ENCODE measurements at places on chromosomes 1 and 21.

DNA sequence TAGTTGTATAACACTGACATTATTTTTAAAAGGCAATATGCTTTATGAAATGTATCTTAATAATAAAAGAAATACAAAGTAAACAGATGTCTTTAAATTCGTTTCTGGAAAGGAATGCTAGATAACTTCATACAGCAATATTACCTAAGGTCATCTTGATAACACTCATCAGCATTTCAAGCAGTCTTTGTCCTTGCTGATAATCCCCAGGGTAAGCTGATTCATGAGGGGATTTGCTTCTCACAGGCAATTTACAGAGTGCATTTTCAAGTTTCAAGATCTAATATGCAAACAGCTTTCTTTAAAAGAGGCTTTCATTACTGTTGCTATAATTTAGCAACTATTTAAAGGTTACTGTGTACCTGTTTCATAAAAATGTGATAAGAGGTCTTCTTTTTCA, 75.2 kb upstream of the NEK2 start:
- no peak for DNase-seq

DNA sequence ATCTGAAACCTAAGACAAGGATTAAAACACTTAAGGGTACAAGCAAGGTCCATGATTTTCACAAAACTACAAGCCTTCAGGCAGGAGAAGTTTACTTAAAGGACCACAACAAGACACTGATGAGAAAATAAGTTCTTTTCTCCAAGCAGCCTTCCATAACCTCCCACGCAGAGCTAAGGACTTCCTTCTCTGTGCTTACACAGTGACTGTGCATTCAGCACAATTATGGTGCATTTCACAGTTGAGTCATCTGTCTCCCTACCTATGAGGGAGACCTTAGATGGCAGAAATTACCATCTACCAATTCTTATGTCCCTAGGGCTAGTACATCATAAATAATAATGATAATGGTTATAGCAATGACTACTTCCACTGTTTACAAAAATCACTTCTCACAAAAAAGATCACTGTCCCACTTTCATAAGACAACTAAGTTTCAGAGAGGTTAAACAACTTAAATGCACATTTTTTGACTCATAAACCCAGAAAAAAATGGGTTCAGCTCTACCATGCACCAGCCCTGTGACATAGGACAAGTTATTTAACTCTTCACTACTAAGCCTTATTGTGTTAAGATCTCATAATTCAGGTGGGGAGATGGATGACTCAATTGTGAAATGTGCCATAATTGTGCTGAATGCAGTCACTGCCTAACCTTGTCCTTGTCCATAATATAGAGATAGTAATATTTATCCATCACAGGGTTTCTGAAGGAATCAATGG, 45.3 kb downstream of the TARBP1 start:
- no peak for DNase-seq

GRCh38 chr1:248187363-248187762, 9.7 kb upstream of the OR2M3 start:
- no peak for DNase-seq

DNA sequence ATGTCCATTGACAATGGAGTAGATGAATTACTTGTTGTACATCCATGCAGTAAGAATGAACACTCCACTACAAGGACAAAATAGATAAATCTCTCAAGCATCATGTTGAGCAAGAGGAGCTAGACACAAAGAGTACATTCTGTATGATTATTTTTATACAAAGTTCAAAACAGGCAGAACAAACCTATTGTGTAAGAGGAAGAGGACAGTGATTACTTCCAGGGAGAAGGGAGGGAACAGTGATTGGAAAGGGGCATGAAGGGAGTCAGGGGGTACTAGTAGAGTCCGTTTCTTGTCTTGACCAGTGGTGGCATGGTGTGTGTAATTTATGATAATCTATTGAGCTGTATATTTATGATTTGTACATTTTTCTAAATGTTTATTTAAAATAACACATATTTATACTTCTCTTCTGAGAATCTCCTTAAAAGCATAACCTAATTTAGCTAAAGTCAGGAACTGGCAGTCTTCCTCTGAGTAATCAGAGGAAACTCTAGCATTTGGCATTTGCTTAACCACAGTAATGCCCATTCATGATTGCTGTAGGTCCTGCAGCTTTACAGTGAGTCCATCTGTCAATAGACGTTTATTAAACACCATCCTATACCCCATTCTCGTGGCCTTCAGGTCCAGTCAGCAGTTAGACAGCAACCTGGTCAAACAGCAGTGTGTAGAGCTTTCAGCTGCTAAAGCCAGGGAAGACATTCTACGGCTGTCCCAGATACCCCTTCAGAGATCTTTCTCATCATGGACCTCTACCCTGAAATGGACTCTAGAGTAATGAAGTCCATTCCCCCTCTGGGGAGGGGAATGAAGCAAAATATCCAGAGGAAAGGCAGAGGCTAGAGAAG, 114.1 kb upstream of the GALNT2 start:
- DNase-seq = no peak

DNA sequence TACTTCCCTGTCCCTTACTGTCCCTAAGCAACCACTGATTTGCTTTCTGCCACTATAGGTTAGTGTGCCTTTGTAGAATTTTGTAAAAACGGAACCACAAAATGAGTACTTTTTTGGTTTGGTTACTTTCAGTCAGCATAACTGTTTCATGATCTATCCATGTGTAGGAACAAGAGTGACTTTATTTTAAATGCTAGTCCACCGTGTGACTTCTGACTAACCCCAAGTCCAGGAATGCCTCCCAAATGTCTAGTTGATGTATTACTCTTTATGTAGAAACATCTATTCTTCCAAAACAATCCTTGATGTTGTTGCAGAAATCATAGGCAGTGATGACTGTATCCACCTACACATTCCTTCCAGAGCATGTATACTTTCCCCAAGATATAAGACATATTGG, 21.3 kb downstream of the ATPAF1 start:
- DNase-seq = no peak

DNA sequence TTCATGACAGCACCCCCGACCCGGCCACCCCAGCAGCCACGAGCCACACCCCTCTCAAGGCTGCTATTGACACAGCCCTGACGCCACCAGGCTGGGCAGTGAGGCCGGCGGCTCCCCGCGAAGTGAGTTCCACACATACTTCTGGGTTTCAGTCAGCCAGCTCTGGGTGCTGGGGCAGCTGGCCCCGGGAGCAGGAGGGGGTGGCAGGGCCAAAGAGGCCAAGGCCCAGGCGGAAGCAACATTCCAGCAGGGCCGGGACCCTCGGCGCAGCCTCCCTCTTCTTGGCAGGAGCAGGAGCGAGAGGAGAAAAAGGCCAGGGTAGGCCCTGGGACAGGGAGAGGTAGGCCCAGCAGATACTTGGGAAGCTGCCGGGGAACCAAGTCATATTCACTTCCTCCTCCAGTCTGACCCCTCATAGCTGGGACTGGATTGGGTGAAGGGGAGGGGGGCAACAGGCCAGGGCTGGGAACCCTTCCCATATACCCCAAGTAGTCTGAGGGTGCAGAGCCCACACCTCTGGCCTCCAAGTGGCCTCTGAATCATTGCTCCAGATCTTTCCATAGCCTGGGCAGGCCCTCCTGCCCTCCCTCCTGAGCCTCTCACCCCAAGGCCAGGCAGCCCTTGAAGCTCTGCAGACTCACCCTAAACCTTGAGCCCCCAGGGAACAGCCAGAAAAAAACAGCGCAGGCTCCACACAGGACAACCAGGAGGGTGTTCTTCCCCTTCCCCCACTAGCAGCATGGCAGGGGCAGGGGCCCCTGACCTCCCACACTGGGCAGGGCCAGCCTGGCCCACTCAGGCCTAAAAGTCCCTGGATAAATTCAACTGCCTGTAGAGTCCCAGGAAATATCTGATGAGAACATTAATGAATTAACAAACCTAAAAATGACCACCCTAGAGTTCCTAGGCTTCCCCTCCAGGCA, 5.7 kb downstream of the HSPG2 start:
- DNase-seq = no peak

GRCh38 chr1:93080179-93080823, 1.2 kb downstream of the MTF2 start:
- DNase-seq = no peak

- no peak for DNase-seq
These were observed 76.0 kb upstream of the NEK2 start for GRCh38 chr1:211751438-211751837.

DNA sequence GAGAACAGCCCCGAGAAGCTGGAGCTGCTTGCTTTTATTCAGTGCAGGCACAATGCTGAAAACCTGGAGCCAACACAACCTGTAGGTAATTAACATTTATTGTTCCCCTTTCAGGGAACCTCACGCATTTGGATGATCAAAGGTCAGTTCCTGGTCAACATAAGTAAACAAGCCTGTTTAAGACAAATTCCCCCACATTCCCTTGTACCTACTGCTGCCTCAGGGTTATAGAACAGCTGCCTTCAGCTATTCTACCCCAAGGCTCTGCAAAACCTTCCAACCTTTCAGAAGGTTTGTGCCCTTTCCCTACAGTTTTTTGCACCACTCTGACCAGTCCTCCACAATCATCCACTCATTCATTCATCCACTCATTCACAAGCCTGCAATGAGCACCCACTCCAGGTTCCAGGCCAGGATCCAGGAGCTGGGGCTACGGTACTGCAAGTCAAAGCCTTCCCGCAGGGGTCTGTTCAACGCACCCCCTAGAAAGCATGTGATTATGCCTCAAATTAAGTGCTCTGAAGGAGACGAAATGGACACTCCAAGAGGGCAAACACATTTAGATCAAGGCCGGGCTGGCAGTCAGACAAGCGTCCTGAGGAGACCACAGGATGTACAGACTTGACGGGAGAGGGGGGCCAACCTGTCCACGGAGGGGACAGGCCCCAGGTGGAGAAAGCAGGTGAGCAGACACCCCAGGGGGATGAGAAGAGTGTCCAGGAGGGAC, 683.9 kb downstream of the MATN1 start:
- no peak for DNase-seq

GRCh38 chr1:109361069-109361468, 36.6 kb downstream of the SORT1 start:
- DNase-seq = no peak

- DNase-seq = no peak
These were observed 9.5 kb upstream of the SEMA4A start for GRCh38 chr1:156143765-156144489.

- DNase-seq = no peak
These were observed 11.3 kb downstream of the FMO2 start for GRCh38 chr1:171196351-171196750.

GRCh38 chr21:45032332-45032731, 42.0 kb upstream of the ADARB1 start:
- DNase-seq = no peak

DNA sequence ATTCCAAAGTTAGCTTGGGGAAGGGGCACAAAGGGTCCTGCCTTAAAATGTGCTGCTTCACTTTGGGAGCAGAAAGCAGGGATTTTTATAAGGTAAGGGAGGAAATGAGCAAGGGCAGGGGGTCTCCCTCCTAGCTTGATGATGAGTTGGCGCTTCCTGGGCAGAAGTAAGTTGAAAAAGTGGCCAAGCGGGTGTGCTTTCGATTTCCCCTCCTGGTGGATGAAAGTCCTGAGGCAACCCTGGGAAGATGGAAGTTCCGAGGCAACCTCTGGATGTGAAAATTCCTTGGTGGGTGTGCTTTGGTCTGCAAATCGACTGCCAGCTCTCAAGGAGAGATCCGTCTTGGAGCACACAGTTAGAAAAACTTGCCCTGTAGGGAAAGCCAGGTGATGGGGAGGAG, 41.7 kb upstream of the CD2 start:
- no peak for DNase-seq

DNA sequence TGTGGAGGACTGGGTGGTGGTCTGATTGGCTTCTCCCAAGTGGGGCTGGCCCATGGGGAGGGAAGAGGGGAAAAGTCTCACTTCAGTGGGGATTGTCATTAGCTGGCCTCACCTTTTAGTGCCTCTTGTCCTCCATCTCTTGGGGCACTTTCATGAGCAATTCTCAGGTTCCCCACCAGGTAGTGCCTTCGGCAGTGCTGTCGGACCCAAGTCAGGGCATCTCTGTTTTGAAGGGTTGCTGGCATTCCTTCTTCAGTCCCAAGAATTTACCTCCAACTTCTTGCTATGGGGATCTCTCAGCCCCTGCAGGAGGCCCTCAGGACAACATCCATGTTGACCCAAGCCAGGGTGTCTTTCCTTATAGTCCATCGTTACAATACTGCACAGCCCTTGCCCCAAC, 54.7 kb upstream of the F3 start:
- no peak for DNase-seq
